ENCODE measurements at places on chromosomes 4 and X. TPM values are rescaled to one million over a fixed set of nuclear protein-coding genes. Genes with fewer than 3 reads are reported as not detected.

DNA sequence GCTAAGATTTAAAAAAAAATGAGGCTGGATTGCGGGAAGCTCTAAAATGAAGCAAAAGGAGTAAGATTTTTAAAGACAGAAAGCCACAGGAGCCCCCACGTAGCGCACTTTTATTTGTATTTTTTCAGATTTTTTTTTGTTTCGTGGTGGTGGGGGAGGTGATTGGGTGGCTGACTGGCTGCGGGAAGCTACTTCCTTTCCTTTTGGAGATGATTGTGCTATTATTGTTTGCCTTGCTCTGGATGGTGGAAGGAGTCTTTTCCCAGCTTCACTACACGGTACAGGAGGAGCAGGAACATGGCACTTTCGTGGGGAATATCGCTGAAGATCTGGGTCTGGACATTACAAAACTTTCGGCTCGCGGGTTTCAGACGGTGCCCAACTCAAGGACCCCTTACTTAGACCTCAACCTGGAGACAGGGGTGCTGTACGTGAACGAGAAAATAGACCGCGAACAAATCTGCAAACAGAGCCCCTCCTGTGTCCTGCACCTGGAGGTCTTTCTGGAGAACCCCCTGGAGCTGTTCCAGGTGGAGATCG is 908 bp downstream of the PCDH10 start:
- no peak for DNase-seq

DNA sequence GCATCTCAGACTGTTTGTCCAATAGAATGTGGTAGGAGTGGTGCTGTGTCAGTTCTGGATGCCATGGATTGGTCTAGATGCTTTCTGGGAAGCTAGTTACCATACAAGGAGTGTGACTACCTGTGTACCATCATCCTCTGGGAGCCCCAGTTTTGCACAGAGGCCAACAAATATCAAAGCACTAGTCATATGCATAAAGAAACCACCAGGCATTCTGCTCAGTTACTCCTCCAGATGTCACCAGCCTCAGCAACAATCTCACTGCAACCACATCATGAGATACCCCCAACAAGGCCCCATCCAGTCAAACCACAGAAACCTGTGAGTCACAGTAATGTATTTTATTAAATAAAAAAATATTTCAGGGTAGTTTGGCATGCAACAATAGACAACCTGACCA is 435.8 kb upstream of the CPEB2 start:
- DNase-seq = no peak

- no peak for DNase-seq
These were observed 15.2 kb downstream of the SEPTIN11 start for GRCh38 chr4:76964769-76965168.

- no peak for DNase-seq
These were observed 49.6 kb downstream of the LAMP2 start for GRCh38 chrX:120419463-120419862.

DNA sequence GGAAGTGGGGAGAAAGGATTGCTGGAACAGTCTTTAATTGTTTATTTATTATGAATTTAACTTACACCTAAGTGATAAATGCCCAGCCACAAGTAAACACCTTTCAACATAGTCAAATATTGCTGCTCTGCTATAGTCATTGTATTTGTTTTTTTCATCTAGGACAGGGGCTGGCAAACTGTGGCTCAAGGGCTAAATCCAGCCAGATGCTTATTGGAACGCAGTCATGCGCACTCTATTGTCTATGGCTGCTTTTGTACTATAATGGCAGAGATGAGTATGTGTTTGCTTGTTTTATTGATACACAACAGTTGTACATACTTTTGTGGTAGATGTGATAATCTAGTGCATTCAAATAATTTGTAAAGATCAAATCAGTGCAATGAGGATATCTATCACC is 95.3 kb downstream of the ZAR1 start:
- DNase-seq = no peak

Gene DCAF4L1
- total RNA-seq = not detected

Gene CT47B1
- total RNA-seq = not detected

Gene ZC4H2
- total RNA-seq = 9.3 TPM

DNA sequence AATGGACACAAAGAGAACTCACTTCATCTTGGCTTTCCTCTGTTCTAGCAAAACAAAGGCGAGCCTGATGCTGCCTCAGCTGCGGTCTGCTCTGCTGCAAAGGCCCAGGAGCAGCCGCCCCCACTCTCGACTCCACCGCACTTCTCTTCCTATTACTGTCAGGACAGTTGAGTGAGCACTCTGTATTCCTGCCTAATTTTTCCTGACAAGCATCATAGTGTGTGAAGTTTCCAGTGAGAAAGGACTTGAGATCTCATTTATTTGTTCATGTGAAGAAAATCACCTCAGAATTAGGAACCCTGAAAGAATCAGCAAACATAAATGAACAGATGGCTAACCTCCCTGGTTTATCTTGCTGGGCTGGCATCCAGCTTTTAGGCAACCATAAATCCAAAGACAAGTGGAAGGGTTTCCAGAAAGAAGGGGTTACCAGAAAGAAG is 15.6 kb downstream of the SCARB2 start:
- DNase-seq = no peak

GRCh38 chr4:48596336-48596735 is 106.3 kb downstream of the ZAR1 start:
- no peak for DNase-seq

- DNase-seq = no peak
These were observed 118.6 kb downstream of the PALLD start for GRCh38 chr4:168615294-168616065.

GRCh38 chr4:147782087-147782781 is 50.3 kb downstream of the ARHGAP10 start:
- no peak for DNase-seq

Gene ADH7
- not detected for total RNA-seq

DNA sequence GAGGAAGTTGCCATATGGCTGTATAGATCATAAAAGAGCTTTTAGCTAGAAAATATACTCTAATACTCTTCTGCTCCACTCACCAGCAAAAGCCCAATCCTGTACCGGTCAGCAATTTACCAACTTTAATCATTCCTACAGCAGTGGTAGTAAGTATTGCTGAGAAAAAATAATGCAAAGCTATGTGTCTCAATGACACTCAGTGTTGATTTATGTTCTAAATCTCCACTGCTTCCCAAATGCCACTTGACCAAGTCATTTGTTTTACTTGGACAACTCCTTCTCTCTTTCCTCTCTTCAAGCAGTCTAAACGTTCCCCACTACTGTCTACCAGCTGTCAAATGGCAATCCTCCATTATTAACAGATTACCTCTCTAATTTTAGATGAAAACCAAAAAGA is 201.8 kb upstream of the GK2 start:
- no peak for DNase-seq

GRCh38 chr4:53150631-53151488 is 215.0 kb downstream of the SCFD2 start:
- DNase-seq = no peak

Gene CXorf51A
- total RNA-seq = not detected

- no peak for DNase-seq
These were observed 1095.2 kb upstream of the POU3F4 start for GRCh38 chrX:82412858-82413257.

Gene GATA1
- not detected for total RNA-seq

Gene ETDA
- total RNA-seq = not detected

- no peak for DNase-seq
These were observed 10.1 kb upstream of the MPP1 start for GRCh38 chrX:154815274-154815818.

Gene SHROOM2
- total RNA-seq = 1.3 TPM

Gene VCX3B
- not detected for total RNA-seq

Gene USP26
- not detected for total RNA-seq

DNA sequence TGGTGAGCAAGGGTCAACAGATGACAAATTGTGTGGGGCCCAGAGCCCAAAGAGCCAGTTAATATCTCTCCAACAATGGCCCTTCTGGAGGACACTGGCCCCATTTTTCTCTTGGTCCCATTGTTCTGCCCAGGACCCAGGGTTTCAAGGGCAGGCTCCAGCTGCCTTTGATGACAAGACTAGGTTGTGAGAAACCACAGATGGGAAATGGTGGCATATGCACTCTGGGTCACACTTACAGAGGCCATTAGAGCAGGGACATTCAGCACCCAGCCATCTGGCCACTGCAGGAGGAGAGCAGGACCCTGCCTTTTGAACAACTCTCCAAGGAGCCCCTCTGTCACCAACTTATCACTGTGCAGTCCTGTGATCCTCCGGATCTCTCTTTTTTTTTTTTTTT is 49.7 kb upstream of the KIAA1210 start:
- DNase-seq = no peak

Gene RAB39B
- 0.07 TPM for total RNA-seq

Gene FHIP1A
- total RNA-seq = 2.9 TPM

GRCh38 chrX:46994096-46994495 is 81.9 kb downstream of the JADE3 start:
- no peak for DNase-seq

DNA sequence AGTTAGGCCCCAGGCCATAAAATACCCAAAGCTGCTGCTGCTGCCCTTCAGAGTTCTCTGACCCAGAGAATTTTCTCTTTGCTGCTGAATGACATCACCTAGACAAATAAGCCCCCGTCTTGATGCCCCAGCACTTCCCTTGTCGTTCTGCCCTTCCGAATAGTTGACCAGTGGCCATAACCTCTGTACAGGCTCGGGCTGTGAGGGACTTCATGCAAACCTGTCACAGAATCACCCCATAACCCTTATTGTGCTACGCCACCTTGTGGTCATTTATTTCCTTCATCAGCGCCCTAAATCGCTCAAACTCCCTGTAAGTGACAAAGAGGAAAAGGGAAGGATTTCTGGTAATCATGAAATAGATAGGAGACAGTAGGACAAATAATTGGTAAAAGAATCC is 18.8 kb downstream of the SPACA5 start:
- peak; percentile 56 for DNase-seq

DNA sequence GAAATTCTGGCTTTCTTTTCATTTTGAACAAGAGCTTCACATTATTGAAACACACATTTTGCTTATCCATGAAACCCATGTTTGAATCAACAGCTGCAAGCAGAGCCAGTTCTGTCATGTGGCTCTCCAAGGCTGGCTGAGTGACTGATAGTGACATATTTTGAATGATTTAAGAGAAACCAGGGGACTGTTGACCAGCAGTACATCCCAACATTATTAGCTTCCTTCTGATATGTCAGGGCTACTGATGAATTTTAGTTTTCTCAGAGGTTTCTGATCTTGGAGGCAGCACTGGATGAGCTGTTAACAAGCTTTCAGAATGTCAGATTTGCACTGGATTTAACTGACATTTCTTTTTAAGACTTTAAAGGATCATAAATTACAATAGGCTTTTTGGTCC is 74.6 kb upstream of the GRXCR1 start:
- DNase-seq = no peak

- no peak for DNase-seq
These were observed 291.8 kb upstream of the HAND2 start for GRCh38 chr4:173821876-173822275.

Gene XK
- total RNA-seq = not detected

GRCh38 chr4:146053891-146054290 is 115.3 kb upstream of the ZNF827 start:
- no peak for DNase-seq

DNA sequence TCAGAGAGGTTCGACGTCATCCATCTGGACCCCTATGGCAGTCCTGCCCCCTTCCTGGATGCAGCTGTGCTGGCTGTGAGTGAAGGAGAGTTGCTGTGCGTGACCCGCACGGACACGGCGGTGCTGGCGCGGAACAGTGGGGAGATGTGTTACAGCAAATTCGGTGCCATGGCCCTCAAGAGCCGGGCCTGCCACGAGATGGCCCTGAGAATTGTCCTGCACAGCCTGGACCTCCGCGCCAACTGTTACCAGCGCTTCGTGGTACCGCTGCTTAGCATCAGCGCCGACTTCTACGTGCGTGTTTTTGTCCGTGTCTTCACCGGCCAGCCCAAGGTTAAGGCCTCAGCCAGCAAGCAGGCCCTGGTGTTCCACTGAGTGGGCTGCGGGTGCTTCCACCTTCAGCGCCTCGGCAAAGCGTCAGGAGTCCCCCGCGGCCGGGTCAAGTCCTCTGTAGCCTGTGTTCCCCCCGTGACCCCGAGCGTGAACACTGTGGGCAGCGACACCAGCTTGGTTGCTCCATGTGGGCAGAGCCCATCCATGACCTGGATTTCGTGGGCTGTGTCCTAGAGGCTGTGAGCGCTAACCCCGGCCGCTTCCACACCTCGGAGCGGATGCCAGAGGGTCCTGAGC is 186.7 kb upstream of the SLITRK2 start:
- no peak for DNase-seq

DNA sequence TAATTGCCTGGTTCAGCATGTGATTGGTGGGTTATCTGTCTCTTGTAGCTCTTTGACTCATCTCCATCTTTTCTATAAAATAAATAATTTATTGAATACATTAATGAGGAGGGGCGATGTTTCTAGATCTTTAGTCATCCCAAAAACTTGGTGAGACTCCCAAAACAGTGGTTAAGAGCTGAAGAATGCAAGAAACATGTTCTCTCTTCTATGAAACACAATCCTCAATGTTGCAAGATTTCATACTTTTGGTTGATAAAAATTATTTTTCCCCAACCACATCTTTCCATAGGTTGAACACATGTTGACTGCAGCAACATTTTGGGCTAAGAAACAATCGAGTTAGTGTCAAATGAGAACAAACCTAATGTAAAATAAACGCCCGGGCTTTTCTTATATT is 1.2 kb upstream of the TMEM47 start:
- no peak for DNase-seq

DNA sequence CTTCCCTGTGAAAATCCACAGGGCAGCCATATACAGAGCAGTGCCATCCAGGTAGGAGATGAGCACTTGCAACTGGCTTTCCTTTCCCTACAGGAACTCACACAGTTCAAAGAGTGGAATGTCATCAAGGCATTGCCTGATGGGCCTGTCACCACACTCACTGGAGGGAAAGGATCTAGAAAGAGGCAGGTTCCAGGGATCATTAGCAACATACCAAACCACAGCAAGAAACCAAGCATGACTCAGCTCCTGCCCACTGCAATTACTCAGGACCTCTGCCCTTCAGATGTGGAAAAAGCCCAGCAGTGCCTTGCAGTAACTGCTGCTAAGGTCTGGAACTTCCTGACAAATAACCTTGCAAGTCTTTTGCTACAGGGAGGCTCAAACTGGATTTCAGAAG is 101.2 kb downstream of the ZNF674 start:
- peak; percentile 40 for DNase-seq

GRCh38 chr4:137200322-137200721 is 332.0 kb downstream of the PCDH18 start:
- DNase-seq = no peak

Measured in HepG2 (cell line).